Ecto neural progenitor cell (in vitro differentiated cells): ENCODE measurements at places on chromosomes 11 and 22.
A peak's percentile ranks its signal among the peaks of the same experiment; 100 is the strongest.

DNA sequence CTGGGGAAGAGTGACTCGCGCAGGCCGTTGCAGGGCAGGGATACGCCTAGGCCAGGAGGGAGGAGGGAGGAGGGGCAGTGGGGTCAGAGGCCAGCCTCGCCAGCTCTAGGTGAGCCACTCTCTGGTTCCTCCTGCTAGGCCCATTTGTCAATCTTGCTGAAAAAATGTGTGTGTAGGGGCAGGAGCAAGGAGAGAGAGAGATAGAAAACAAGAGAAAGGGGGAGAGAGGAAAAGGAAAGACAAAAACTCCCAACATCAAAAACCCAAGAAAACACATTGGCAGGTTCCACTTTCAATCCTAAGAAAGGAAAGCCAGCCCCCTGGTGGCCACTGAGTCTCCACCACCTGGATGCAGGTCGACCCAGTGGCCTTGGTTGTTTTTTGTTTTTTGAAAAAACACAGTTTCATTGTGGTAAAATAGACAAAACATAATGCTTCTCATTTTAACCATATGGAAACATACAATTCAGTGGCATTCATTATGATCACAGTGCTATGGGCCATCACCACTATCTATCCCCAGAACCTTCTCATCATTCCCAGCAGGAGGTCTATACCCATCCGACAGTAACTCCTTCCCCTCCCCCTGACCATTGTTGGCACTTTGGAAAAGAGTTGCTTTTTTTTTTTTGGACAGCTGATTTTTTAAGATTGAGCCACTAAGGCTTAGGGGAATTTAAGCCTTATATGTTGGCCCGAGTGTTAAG, 10.9 kb downstream of the OMP start:
- DNase-seq = no peak

DNA sequence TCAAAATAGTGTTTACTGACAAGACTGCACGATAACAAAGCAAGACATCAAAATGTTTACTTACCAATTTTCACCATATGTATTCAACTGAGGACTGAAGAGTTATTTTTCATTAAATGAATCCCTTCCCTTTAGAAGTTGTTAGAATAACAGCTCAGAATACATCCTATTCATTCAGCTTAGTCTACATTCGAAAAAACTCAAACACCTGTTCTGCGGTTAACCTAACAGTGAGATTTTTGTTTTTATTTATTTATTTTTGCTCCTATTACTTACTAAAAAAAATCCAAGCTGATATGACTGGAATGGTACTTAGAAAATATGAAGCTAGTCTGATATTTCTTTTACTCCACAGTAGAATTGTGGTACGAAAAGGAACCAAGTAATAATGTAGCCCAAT, 10.0 kb downstream of the KCNA4 start:
- no peak for DNase-seq

GRCh38 chr11:62472063-62472884, 53.4 kb downstream of the SCGB1A1 start:
- no peak for DNase-seq

DNA sequence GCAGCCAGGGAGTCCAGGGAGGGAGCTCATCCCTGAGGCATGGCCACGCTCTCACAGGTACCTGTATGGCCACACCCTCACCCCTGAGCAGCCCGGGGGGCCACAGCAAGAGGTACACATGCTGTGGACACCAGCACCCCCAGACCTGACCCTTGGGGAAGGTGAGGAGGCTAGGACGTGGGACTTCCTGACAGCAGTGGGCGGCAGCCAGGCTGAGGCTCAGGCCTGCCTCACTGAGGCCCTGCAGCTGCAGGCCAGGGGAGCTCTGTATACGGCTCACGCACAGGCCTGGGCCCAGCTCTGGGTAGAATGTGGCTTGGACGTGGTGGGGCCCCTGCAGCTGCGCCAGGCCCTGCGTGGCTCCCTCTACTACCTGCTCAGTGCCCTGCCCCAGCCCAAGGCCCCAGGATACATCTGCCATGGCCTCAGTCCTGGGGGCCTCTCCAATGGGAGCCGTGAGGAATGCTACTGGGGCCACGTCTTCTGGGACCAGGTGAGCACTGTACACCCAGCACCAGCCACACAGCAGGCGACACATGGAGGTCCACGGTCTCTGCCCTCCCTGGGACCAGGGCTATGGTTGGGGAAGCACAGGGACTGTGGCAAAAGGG, 1.8 kb downstream of the PGGHG start:
- DNase-seq = no peak

DNA sequence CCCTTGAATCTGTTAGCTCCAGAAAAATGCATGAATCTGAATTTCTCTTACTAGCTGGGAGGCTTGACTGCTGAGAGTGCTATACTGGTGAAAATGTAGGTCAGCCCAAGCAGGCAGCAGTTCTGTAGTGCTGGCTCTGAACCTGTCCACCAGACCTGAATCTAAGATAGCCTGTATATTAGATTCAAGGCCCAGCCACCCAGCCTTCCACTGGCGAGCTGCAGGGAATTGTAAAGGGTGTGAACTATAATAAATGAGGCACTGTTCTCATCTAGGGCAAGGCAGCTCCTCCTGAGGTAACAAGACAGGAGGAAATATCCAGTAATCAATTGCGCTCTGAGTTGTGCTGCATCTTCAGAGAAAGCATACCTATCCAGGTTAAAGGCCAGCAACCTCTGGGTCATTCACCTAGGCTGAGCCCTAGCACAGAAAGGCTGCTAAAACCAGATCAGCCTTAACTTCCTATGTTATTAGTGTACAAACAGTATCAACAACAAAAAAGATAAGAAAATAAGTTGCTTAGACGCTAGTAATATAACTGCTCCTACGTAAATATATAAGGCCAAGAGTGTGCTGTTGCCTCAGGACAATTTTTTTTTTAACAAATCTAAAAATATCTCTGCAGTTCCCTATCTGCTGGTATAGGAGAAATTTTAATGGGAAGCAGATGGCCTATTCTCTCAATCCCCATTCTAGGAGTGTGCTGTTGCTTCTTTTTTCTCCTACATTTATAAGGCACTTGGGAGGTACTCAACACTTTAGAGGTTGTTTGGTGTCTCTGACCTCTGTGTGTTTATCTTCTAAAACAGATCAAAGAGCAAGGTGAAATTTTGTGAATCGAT, 63.0 kb downstream of the RELT start:
- no peak for DNase-seq

GRCh38 chr11:35223371-35223796, 84.4 kb downstream of the CD44 start:
- DNase-seq = peak; percentile 66

DNA sequence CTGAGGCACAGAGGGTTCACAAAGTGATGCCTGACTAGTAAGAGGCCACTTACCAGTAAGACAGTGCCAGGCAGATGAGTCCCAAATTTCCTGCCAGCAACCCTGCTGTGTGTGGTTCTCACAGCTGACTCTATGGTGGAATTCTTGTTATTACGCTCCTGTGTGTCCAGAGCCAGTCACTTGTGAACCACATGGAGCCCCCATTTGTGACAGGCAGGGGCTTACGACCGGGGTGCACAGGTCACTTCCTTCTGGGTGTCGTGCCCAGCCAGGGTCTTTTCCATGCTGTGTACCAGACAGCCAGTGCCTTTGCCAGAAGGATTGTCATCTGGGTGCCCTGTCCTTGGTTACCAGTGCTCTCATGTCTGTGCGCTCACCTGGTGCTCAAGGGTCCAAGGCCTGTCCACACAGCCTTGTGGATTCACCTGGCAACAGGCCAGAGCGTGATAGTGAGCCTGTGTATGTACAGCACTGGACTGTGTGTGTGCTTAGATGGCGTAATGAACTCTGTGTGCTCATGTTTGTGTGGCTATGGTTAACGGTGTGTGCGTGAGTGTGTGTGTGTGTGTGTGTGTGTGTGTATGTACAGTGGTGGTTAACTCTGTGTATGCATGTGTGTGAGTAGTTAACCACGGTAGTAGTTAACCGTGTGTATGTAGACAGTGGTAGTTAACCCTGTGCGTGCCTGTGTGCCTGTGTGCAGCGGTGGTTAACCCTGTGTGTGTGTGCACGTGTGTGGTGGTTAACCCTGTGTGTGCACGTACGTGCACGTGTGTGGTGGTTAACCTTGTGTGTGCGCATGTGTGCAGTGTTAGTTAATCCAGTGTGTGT, 18.6 kb downstream of the GRAMD4 start:
- no peak for DNase-seq

- DNase-seq = peak; percentile 87
These were observed at the start of gene MN1 for GRCh38 chr22:27801616-27802345. TSS of gene MN1 (minus strand) at chr22:27801756. CDS start at chr22:27800543, 1,213 bp downstream.

DNA sequence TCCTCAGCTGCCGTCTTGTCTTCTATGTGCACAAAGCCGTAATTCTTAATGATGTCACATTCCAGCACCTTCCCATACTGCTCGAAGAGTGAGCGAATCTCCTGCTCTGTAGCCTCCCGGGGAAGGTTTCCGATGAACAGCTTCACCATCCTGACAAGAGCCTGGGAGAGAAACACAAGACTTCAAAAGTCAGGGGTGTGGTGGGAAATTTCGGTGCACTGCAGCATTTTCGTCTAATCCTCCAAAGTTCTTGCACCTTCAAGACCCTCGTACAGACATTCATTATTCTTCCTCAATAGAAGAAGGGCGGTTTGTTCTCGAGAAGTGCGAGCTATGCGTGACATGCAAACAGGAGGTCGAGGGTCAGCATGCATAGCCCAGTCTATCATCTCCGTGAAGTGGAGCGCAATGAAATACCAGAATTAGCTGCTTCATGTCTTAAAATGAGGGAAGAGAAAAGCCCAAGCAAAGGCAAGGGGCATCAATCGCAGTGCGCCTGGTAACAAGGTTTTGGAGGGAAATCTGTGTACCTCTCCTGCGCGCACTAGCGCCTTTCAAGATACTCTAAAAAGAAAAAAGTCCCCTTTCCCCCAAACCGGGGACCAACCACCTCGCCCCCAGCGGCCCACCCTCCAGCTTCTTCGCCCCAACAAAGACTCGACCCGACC, 622 bp downstream of the RBM4B start:
- no peak for DNase-seq

DNA sequence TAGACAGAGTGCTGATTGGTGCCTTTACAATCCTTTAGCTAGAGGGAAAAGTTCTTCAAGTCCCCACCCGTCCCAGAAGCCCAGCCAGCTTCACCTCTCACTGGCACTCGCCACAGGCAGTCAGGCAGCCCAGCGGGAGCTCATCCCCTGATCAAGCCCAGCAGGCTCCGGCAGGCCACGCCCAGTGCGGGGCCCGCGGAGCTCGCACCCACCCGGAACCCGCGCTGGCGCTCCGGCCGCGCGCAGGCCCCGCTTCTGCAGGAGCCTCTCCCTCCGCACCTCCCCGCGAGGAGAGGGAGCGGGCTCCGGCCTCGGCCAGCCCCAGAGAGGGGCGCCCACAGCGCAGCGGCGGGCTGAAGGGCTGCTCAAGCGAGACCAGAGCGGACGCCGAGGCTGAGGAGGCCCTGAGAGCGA, 202.4 kb upstream of the PDGFD start:
- DNase-seq = no peak

DNA sequence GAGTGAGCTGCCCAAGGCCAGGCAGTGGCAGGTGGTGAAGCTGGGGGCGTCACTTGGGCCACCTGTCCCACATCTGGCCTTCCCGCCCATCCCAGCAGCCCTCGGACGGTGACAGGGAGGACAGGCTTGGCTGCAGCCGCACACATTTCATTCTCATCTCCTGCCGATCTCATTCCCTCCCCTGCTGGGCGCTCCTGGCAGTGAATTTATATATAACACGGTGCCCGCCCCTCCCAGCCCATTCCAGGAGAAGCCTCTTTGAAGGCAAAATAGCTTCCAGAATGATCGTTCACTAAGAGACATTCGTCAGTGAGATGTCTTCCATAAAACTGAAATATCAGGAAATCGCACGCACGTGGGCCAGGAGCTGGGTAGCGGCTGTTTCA, 861.3 kb downstream of the TBC1D22A start:
- no peak for DNase-seq

GRCh38 chr11:12523180-12523924, 146.0 kb downstream of the PARVA start:
- DNase-seq = no peak

GRCh38 chr22:41672780-41673509, 15.7 kb downstream of the SNU13 start:
- DNase-seq = no peak

DNA sequence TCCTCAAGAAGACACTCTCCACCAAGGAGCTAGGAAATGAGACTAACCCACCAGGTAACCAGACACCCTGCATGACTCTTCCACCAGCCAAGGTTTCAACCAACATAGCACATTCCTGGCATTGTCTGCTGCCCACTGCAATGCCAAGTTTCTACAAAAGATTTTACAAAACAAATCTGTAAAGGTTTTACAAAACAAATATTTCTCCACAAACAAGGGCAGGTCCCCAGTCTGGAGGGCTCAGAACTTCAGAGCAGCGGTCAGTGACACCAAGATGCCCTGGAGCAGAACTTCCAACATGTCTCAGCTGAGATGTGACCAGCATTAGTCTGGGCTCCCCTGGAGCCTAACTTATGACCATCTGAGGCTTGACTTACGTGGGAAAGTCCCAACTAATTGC, 14.0 kb downstream of the GALNT18 start:
- DNase-seq = no peak

DNA sequence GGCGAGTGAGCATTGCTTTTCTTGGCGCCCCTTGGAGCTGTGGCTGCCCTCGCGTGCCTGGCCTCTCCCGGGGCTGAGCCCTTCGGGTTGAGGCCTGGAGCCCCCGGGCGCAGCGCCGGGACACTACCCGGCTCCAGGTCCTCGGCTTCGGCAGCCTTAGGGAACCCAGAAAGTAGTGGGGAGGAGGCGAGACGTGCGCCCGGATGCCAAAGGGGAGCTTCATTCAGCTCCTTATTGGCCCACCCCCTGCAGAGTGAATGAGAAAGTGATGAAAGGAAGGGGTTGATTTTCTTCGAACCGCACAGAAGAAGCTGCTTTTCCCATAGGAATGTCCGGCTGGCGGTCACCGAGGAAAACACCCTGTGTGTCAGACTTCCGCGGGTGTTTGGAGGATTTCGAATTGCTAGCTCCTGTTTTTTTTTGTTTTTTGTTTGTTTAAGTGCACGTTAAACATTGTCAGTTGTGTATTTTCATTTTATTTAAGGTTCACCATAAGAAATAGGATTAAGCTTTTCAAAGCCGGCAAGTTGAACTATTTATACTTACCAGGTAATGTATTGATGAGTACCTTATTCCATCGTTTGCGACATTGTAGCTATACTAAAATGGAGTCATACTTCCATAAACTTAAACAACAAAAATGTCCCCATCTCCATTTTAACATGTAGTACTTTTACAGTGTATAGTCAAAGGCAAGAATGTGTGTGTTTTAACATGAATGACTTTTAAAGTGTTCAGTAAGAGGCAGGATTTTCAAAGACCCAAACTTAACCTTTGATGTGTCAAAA, 841 bp upstream of the EIF4G2 start:
- no peak for DNase-seq
